ENCODE measurements at places on chromosomes 3 and 15. TPM values are rescaled to one million over a fixed set of nuclear protein-coding genes. Genes with fewer than 3 reads are reported as not detected.

DNA sequence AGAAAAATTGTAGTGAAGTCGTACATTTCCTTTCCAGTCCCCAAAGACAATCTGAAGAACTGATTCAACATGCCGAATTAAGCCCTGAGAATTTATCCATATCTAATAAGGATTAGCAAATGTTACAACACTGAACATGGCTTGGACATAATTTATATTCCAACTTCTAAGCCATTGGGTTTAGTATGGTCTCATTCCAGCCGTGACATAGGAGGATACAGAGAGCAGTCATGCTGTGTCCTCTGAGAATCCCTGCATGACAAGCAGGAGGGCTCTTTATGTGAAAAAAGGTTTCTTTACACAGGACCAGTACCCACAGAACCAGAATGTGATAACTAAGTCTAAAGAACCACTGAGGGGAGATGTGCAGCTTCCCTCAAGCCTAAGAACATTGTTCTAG lies 231.9 kb upstream of the WNT5A start:
- H3K27ac ChIP-seq, result no peak overlapping the region
- no peak overlapping the region for H3K4me3 ChIP-seq
- H3K36me3 ChIP-seq, result no peaks in the 10 kb centered on the region
- no peak for DNase-seq
- H3K27me3 ChIP-seq, result peaks cover 12% of the 10 kb centered on the region

DNA sequence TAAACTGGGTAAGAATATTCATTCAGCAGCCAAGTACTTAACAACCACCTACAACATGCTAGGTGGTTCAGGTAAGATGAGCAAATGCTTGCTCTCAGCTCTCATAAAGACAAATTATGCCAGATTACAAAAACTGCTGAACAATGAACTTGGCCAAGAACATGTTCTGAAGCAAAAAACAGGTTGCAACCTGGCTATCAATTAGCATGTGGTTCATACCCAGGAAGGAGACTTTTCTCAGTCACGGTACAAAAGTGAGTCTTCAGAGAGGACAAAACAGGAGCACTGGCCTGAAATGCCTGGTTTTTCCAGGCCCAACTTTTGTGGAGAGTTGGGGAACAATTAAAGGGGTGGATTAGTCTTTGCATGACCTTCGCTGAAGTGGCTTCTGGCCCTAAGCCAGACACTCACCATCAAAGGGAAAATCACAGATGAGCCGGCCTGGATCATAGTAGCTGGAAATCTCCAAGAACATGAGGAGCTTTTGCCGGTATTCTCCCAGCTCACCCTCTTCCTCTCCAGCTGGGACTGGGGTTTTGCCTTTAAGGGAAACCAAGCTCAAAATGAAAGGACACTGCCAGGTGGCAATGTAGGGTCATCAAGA lies 7.6 kb upstream of the PLA2G4F start:
- DNase-seq, result no peak
- no peaks in the 10 kb centered on the region for H3K4me1 ChIP-seq
- H3K27me3 ChIP-seq, result no peaks in the 10 kb centered on the region
- no peak overlapping the region for H3K27ac ChIP-seq
- peaks cover 40% of the 10 kb centered on the region for H3K36me3 ChIP-seq
- H3K4me3 ChIP-seq, result no peak overlapping the region

Gene SLC15A2
- total RNA-seq, result 0.53 TPM

DNA sequence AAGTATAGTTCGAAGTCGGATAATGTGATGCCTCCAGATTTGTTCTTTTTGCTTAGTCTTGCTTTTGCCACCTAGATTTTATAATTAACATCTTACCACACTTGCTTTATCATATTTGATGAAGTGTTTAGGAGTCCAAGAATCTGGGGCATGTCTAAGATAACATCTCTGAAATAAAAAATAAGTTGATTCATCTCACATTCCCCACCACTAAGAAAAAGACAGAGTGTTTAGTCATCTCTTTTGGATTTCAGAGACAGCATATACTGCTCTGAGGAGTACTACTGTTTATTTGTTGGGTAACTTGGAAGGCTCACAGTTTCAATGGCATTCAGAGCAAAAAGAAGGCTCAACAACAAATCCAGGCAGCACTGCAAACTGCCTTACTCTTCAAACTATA lies 324.2 kb upstream of the ATP11B start:
- no peaks in the 10 kb centered on the region for H3K4me1 ChIP-seq
- no peak overlapping the region for H3K27ac ChIP-seq
- H3K36me3 ChIP-seq, result no peaks in the 10 kb centered on the region
- H3K4me3 ChIP-seq, result no peak overlapping the region

Gene GPR149
- not detected for total RNA-seq

GRCh38 chr3:126064627-126065258 lies 19.2 kb downstream of the SLC41A3 start:
- H3K36me3 ChIP-seq, result peaks cover 9% of the 10 kb centered on the region
- no peak overlapping the region for H3K4me3 ChIP-seq
- peaks cover 14% of the 10 kb centered on the region for H3K4me1 ChIP-seq
- no peaks in the 10 kb centered on the region for H3K27me3 ChIP-seq

DNA sequence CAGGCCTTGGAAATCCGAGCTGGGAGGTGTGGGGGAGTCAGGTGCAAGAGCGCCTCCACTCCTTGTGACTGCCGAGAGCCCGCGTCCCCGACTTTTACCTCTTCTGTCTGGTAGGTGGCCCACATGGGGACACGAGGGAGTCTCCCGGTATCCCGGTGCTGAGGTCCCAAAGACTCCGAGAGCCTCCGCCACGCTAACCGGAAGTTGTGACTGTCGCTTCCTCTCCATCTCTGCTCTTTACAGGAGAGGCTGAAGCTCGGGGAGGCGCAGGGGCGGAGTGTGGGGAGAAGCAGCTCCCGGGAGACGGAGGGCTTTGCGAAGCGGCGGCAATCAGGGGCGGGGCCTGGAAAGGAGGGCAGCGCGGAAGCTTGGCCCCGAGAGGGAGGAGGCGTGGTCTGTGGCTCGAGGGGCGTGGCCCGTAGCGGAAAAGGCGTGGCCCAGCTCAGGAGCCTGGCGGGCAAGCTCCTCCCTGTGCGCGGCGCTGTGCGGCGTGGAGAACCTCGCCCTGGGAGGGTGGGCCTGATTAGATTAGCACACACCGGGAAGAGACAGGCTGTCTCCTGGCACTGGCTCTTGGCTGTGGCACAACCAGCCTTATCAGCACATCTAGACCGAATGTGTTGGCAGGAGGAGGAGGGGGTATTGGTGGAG lies 143.9 kb downstream of the GABRB3 start:
- no peaks in the 10 kb centered on the region for H3K36me3 ChIP-seq
- no peaks in the 10 kb centered on the region for H3K27me3 ChIP-seq
- no peak overlapping the region for H3K27ac ChIP-seq
- no peak overlapping the region for H3K4me3 ChIP-seq
- peak; percentile 6 for DNase-seq
- no peaks in the 10 kb centered on the region for H3K4me1 ChIP-seq

Gene GATM
- total RNA-seq, result 3.4 TPM

DNA sequence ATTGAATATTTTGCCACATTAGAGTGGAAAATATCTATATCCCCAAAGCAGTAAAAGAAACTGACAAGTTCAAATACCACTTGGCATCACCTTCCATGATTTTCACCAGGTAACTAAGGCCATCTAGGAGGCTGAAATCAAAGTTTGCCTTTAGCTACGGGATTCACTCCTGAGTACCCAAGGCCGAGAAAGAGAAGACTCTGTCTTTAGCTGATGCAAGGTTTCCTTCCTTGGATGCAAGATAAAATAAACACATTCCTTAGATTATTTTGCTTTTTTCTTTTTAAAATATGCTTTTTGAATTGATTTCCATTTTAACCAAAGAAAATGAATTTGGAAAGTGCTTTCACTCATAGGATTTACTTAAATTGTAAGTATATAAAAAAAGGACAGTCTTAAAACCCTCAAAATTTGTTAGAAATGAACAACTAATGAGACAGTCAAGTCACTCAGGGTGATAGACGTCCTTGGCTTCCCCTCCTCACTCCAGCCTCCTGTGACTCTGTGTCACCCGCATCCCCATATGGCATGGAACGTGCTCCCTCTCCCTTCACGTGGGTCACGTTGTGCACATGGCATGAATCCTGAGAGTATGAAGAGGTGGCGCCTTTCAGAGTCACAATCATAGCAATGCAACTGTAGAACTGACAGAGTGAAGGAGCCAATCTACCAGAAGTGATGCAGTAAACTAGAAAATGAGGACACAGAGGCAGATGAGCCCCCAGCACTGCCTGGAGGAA lies 148.4 kb downstream of the RTP4 start:
- H3K27me3 ChIP-seq, result peaks cover 2% of the 10 kb centered on the region
- no peak for DNase-seq

GRCh38 chr3:17709236-17709810 lies 33.1 kb downstream of the TBC1D5 start:
- no peak overlapping the region for H3K27ac ChIP-seq
- peaks cover 5% of the 10 kb centered on the region for H3K4me1 ChIP-seq
- peaks cover 26% of the 10 kb centered on the region for H3K36me3 ChIP-seq
- no peaks in the 10 kb centered on the region for H3K27me3 ChIP-seq
- no peak for DNase-seq
- H3K4me3 ChIP-seq, result no peak overlapping the region

Gene COLQ
- 1.3 TPM for total RNA-seq

DNA sequence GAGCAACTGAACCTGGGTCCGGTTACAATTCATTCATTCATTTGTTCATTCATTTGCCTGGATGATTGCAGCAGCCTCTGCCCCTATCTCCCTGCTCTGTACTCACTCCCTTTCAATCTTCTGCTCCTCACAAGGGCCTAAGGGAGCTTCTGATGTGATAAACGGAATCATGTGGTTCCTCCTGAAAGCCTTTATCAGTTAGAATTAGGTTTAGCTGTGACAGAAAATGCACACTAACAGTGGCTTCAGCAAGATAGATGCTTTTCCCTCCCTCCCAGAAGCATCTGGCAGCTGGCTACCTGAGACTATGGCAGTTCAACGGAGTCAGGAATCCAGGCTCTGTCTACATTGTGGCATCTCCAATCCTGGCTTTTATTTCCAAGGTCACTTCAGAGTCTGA lies 196.0 kb downstream of the ADAMTS9 start:
- no peaks in the 10 kb centered on the region for H3K4me1 ChIP-seq
- no peaks in the 10 kb centered on the region for H3K36me3 ChIP-seq
- H3K4me3 ChIP-seq, result no peak overlapping the region
- no peak for DNase-seq
- H3K27me3 ChIP-seq, result peaks cover 35% of the 10 kb centered on the region

Gene ALS2CL
- 3.3 TPM for total RNA-seq

DNA sequence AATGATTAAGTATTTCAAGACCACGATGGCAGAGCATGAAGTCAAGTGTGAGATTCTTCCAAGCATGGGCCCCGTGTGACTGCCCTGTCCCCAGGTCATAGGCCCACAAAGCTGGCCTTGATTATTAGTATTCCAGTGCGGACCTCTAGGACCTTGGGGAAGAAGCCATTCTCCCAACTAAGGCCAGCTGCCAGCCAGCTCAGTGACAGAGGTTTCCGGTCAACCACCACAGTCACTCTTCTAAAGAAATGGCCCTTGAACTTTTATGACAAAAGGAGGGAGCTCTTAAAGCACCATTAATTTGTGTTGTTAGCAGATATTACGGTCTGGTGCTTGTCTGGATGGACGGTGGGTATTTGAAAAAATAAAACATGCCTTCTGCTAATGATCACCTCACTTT lies 28.0 kb downstream of the FAM3D start:
- no peak overlapping the region for H3K4me3 ChIP-seq
- H3K36me3 ChIP-seq, result no peaks in the 10 kb centered on the region
- peaks cover 3% of the 10 kb centered on the region for H3K27me3 ChIP-seq
- H3K27ac ChIP-seq, result no peak overlapping the region

Gene RTP3
- total RNA-seq, result not detected

DNA sequence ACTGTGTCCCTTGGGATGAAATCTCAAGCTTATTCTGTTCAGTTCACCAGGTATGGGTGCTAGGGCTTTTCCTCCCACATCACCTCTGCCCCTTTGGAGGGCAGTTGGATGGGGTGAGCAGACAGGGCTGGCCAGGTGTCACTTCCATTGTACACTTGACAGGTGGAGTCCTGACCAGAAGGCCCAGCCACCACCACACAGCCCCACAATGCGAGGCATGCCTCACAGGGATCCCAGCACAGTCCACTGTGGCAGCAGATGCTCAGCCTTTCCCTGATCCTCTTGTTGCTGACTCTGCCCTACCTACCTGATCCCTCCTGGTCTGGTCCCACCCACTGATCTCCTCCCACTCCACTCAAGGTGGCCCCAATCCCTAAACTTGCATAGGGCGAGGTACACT lies 88.2 kb downstream of the ANP32A start:
- no peaks in the 10 kb centered on the region for H3K27me3 ChIP-seq
- H3K4me3 ChIP-seq, result no peak overlapping the region
- DNase-seq, result no peak
- no peaks in the 10 kb centered on the region for H3K4me1 ChIP-seq

DNA sequence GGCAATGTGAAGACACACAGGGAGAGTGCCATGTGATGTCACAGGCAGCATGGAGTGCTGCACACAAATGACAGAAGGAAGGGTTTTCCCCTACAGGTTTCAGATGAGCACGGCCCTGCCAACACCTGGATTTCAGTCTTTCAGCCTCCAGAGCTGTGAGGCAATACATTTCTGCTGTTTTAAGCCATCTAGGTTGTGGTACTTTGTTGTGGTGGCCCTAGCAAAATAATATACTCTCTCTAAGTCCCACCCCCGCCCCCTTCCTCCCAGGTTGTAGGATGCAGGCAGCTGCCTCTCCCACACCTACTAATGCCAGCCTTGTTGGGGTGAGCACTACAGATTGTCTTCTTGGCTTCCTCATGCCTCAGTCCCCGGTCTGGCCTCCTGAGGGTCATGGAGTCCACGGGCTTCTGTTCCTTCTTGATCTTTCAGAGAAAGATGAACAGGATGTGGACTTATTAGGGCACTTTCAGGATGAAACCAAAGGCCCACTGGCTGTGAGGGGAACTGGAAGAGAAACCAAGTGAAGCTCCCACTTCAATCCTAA lies 180.0 kb downstream of the CD47 start:
- peaks cover 16% of the 10 kb centered on the region for H3K4me1 ChIP-seq
- H3K36me3 ChIP-seq, result no peaks in the 10 kb centered on the region
- H3K27me3 ChIP-seq, result peaks cover 2% of the 10 kb centered on the region
- no peak overlapping the region for H3K27ac ChIP-seq
- no peak overlapping the region for H3K4me3 ChIP-seq

Gene BMF
- 8.4 TPM for total RNA-seq

Gene FAM174B
- total RNA-seq, result 4.9 TPM

DNA sequence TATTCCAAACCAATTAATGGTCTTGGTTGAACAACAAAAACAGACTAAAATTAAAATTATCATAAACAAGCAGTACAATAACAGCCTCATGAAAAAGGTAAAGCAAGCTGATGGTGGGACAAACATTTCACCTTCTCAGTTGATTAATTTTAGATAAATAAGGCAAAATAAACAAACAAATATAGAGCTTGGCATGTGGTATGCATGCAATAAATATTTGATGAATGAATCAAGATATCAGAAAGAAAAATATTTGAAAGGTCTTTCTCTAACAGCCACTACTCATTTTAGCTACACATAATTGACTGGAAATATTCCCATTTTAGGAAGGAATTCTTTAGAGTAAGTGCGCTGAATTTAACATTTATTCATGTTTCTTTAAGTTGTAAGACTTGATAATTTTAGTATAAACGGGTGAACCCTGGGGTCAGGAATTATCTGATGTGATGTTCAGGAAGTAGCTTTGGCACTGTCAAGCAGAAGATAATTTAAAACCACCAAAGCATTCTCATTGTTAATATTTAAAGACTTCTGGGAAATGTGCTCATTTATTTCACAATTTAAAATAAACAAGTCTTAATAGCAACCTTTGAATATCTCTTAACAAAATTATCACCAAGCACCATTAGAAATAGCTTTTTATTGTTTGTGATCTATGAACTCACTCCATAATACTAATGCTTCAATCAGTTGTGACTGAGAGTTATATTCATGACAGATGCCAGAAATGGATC lies 372.3 kb upstream of the TGFBR2 start:
- DNase-seq, result no peak
- no peak overlapping the region for H3K4me3 ChIP-seq
- no peak overlapping the region for H3K27ac ChIP-seq
- H3K27me3 ChIP-seq, result no peaks in the 10 kb centered on the region
- H3K4me1 ChIP-seq, result no peaks in the 10 kb centered on the region

All from activated CD4-positive, alpha-beta T cell treated with anti-CD3 and anti-CD28 coated beads for 36 hours (primary cell).